Activated T-helper 9 cell treated with anti-CD3 and anti-CD28 coated beads, Interleukin-2, amount 50 U/mL, for 16 hours (primary cell): ENCODE measurements at places on chromosomes 7 and 10.

GRCh38 chr7:90645784-90646183, 49.7 kb downstream of the CDK14 start:
- DNase-seq = no peak

DNA sequence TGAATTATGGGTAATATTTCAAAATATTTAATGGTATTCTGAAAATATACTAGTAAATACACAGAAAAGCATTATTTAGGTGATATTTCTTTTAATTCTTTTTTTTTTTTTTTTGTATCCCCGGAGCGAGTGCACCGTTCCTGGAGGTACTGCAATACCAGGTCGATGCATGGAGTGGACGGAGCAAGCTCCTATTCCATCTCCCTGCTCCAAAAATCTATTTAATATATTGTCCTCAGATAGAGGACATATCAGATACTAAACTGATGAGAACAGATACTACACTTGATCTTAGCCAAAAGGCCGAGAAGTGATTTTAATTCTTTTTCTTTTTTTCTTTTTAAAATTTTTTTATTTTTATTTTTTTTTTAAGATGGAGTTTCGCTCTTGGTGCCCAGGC, 10.8 kb downstream of the BTRC start:
- no peak for DNase-seq

- DNase-seq = no peak
Observed at GRCh38 chr7:151837285-151838042, 39.5 kb downstream of the PRKAG2 start.

- DNase-seq = no peak
Observed at GRCh38 chr7:50554431-50555322, 10.5 kb downstream of the DDC start.

GRCh38 chr10:53166325-53166724, 393.7 kb upstream of the MBL2 start:
- DNase-seq = no peak

- no peak for DNase-seq
Observed at GRCh38 chr7:55644567-55644966, 72.3 kb upstream of the VOPP1 start.

DNA sequence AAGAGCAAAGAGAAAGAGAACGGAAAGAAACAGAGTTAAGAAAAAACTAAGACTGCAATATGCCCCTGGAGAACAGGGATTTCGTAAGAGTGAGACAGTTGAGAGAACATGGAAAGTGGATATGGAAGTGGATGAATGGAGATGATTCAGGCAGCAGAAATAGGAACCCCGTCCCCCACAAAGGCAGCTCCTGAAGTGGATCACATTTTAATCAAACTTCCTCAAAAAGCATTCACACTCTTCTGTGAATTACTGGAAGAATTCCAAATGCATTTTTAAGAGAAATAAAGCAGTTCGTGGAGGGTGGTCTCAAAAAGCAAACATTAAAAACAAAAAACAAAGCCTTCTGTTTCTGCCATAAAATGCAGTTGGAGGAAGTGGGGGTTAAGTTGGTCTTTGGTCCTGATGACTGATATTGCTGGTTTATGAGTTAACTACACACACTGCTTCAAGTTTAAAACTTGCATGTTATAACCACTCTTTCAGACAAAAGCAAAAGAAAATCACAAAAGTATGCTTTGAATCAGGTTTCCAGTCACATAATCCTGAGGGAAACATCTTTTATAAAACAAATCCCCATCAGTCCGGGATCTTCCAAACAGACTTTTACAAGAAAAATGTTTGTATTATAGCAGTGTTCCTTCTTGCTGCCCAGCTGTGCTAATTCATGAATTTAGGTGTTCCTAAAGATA, 214.3 kb downstream of the FANK1 start:
- no peak for DNase-seq
